ENCODE measurements at places on chromosomes 2 and 18.

DNA sequence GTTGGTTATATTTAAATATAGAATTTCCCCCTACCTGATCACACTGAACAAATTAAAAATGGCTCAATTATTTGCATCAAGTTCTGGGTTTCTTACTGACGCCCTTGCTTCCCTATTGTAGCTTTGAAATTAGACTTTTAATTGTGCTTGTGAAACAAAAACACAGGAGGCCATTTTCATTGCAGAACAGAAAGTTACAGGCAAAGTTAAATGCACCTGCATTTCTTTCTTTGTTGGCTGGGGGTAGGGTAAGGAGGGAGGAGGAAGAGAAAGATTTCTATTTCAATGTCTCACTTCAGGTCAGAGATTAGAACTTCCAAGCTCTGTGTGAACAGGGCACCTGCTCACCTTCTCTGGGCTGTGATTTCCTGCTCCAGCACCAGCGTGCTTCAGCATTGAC lies 199.6 kb downstream of the BCL11A start:
- no peak for DNase-seq

DNA sequence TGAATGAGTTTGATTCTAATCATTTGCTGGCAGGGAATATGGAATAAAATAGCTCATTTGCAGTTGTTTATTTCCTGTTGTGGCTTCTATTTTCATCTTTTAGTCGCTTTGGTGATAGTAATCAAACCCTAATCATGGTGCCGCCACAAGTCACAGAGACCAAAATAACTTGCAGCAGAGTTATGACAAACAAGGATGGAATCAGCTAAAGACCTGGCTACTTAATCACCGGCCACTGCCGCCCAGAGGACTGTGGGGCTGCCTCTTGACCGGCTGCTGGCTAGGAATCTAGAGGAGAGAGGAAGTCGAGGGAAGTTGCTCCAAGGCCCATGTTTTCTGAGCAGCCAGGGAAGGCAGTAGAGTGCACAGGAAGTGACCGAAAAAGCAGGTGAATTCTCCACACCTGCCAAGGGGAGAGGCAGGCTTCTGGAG lies 5.1 kb upstream of the SMAD7 start:
- no peak for DNase-seq

DNA sequence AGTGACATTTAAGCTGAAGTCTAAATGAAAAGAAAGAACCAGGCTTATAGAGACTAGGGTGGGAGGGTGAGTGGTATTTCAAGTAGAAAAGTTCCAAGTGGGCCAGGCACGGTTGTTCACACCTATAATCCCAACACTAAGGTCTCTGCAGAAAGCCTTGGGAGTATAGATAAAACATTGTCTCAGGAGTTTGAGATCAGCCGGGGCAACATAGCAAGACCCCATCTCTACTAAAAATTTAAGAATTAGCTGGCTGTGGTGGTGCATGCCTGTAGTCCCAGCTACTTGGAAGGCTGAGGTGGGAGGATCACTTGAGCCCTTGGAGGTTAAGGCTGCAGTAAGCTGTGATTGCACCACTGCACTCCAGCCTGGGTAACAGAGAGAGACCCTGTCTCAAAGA lies 143.4 kb upstream of the PKDCC start:
- DNase-seq = no peak

DNA sequence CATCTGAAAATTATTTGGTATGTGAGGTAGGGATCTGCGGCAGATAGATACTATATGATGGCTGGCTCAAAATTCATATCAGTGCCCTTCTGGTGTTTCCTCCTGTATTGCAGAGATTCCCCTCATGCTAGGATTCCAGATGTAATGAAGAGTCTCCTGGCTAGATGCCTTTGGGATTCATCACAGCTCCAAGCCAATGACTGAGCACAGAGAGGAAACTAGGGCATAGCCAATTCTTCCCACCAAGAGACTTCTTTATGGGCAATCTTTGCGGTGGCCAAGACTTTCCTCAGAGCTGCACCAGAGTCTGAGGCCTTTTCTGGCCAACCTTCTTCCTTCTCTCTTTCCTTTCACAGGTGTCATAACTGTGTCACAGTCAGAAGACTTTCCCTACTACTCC lies 25.5 kb upstream of the CIB4 start:
- DNase-seq = no peak

DNA sequence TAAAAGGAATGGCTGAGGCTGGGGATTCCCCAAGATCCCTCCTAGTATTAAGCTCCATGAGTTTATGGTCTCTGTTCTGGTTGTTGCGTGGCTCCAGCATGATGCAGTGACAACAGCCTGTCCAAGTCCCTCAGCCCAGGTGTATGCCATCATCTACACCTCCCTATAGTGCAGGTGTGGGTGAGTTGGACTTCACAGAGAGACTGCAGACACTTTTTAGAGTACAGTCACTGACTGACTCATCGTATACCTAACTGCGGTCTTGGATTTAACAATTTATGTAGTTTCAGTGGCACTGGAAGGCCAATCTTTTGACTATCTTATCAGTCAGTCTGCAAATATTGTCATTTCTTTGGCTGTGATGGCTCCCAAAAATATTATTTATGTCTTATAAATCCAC lies 415.0 kb downstream of the TMX3 start:
- no peak for DNase-seq

DNA sequence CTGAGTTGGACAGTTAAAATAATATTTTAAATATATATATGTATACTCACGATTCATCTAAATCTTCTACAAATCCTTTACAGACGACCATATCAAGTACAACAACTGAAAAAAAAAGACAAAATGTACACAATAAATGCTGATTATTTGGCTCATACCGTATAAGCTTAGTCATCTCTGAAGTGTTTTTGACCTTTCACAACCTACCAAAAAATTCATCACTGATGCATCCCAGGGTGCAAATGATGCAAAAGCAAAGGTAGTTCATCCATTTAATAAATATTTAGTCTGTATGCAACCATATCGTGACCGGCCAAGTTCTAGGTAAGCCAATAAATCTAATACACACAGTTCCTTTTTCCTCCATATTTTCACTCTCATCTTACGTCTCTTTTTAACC lies 1.1 kb downstream of the TMX3 start:
- no peak for DNase-seq

DNA sequence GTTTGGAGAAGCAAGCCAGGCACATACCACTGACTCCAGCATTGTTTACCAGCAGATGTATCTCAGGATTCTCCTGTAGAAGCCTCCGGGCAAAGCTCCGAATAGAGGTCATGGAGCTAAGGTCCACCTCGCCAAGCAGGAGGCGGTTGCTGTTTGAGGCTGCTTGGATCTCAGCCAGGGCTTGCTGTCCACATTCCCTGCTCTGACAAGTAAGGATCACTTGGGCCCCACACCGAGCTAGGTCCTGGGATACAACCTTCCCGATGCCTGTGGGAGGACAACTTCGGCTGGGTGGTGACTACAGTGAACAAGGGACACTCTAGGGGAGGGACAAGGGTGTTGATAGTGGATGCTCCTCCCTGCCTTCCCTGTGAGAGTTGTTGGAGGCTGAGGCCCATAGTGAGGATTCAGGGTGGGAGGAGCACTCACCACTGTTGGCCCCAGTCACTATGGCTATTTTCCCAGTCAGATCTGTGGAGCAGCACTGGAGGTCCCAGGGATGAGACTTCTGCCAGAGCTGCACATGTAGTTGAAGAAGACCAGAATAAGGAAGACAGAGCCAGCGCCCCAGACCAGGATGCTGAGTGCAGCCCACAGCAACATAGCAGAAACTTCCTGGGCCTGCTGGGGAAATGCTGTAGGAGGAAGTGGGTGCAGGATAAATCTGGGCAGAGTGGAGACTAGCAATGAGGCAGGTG lies 8.3 kb downstream of the C2orf81 start:
- no peak for DNase-seq

- no peak for DNase-seq
Measured at GRCh38 chr2:16249246-16250055, 309.1 kb downstream of the MYCN start.

DNA sequence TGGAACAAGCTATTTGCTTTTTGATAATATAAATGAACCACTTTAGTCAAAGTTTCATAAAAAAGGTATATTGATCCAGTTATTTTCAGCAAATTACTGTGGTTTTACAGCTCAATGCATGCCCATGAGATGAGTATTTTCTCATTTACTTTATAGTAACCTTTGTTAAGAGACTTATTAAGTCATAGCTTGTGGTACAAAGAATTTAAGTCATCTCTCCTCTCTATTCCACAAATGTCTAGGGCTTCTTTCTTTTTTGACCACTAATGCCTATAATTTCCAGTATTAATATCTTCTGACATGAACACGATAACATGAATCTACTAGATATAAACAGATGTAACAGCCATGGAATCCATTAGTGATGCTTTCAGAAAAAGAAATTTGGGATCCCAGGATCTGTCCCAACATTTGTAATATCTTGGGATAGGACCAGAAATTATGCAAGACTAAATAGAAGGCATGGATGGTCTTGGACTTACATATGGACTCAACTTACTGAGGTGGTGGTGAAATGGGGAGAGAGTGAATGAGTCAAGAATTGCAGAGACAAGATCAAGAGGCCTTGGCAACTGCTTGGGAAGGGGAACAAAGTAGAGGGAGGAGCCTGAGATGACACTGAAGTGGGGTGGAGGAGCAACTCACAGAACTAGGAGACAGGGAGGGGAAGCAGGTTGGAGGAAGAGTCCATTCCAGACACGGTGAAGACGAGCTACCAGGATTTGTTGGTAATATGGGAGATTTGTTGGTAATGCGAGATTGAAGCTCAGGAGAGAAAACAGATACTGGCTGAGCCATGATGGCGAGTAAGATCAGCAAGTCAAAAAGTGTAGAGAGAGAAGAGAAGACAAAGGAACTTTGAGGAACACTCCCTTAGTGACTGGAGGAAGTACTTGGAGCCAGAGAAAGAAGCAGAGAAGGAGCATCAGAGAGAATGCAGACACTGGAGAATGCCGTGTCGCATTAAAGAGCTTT lies 42.4 kb upstream of the KDM3A start:
- DNase-seq = no peak

Data from NCI-H187 treated with DMSO at 0.1 percent for 48 hours (cell line).